ENCODE measurements at places on chromosomes 16 and 17.

DNA sequence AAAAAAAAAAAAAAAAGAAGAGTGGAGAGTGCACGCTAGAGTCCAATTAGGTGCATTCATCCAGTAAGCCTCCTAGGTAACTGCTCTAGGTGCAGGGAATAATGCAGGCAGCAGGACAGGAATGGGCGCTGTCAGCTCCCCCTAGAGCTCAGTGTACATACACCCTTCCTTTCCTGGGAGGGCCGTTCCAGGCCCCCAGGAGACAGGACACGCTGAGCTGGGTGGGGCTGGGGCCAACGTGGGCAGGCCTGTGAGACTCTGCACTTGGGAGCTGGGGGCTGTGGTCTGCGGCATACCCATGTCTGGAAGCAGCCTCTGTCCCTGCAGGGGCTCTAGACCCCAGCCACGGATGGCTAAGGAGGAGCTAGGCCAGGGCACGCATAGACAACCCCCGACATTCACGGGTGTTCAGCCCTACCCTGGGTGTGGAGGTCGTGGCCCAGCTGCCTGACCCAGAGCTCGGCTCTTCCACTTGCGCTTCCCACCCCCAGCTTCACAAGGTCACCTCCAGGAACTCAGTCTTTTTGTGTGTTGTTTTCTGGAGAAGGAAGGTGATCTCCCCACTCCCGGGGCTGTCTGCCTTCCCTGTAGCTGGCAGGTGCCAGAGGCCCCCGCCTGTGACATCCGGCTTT, 1.0 kb upstream of the ANTKMT start:
- no peak for DNase-seq

GRCh38 chr17:2140683-2141082, 85.8 kb downstream of the HIC1 start:
- no peak for DNase-seq

- no peak for DNase-seq
These were observed 4.3 kb downstream of the TMC6 start for GRCh38 chr17:78124081-78124835.

- DNase-seq = no peak
These were observed 97.4 kb upstream of the ZFHX3 start for GRCh38 chr16:73145166-73145880.

- no peak for DNase-seq
These were observed 488.9 kb downstream of the CDH13 start for GRCh38 chr16:83115491-83116232.

- no peak for DNase-seq
These were observed 23.4 kb downstream of the SMIM36 start for GRCh38 chr17:55487695-55488432.

GRCh38 chr16:49876716-49877129, 20.8 kb upstream of the ZNF423 start:
- no peak for DNase-seq

- no peak for DNase-seq
These were observed 13.3 kb upstream of the ACSF3 start for GRCh38 chr16:89080196-89080853.

DNA sequence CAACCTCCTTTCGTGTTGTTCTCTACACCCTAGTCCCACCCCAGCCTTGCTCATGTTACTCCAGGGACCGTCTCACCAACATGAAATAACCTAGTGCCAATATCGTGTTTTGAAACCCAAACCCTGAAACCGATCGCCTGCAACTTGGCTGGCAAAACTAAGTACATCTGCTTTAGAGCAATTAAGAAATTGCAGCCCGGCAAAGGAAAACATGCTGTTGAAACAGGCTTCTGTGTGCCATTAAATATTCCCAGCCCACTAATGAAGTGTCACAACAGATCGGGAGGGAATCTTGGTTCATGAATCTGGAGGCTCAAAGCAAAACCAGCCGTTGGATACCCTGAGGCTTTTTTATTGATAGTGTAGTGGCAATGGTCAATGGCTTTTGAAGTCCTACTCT, 48.3 kb upstream of the GPR139 start:
- DNase-seq = no peak

DNA sequence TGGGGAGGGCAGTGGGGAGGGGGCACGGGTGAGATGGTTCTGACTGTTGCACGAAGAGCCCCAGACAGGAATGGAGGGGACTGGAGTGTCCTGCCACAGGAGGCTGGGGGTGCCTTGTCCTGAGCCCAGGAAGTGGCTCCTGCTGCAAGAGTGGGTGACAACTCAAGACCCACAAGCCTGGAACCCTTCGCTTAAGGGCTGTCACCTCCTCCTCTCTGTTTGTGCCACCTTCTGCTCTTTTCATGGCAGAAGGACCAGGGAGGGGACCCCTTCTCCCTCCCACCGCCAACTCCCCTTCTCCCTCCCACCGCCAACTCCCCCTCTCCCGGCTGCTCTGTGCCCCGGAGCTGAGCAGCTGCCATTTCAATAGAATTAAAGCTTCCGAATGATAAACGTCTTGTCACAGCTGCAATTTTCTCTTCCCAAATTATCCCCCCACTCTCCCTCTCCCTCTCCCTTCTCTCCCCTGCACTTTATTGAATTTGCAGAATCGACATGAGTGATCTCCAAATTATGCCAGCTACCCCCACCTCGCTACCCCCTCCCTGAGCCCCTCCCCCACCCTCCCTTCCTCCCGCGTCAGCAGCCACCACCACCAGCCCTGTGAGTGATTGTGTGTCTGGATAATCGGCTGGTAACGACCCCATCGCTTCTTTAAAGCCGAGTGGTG, 13.7 kb downstream of the GJD3 start:
- DNase-seq = no peak

DNA sequence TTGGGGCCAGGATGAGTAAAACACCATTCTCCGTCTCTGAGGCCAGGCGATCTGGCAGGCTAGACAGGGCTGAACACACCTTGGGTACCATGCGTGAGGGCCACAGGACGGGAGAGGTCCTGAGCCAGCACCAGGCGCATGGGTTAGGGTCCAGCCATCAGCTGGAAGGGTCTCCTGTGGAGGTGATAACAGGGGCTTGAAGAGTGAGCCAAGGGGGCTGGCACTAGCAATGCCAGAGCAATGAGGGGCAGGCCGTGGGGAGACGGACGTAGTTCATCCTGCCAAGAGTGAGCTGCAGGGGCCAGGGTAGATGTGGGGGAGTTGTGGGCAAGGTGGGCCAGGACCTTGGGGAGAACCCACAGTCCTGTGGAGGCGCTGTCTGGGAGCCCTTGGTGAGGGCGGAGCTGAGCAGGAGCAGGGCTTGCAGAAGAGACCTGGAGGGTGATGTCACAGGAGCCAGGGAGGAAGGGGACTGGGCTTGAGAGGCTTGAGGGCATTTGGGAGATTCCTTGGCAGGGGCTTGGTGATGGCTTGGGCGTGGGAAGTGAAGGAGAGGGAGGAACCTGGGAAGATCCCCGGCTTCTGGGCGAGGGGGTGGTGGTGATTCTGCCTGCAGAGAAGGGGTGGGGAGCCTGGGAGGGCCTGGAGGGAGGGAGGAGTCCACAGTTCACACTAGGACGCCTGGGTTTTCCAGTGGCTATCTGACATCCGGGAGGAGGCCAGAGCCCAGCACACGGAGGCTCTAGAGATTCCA, 6.3 kb upstream of the NPTX1 start:
- no peak for DNase-seq

DNA sequence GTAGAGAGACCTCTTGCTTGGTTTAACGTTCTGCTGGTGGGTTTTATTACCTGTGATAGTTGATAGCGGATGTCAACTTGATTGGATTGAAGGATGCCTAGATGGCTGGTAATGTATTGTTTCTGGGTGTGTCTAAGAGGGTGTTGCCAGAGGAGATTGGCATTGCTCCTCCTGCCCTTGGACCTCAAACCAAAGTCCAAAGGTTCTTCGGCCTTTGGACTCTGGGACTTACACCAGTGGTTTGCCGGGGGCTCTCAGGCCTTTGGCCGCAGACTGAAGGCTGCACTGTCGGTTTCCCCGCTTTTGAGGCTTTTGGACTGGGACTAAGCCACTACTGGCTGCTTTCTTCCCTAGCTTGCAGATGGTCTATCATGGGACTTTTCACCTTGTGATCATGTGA, 17.5 kb upstream of the TNRC6C start:
- DNase-seq = no peak

GRCh38 chr17:74865504-74866197, 6.0 kb upstream of the GRIN2C start:
- DNase-seq = no peak

DNA sequence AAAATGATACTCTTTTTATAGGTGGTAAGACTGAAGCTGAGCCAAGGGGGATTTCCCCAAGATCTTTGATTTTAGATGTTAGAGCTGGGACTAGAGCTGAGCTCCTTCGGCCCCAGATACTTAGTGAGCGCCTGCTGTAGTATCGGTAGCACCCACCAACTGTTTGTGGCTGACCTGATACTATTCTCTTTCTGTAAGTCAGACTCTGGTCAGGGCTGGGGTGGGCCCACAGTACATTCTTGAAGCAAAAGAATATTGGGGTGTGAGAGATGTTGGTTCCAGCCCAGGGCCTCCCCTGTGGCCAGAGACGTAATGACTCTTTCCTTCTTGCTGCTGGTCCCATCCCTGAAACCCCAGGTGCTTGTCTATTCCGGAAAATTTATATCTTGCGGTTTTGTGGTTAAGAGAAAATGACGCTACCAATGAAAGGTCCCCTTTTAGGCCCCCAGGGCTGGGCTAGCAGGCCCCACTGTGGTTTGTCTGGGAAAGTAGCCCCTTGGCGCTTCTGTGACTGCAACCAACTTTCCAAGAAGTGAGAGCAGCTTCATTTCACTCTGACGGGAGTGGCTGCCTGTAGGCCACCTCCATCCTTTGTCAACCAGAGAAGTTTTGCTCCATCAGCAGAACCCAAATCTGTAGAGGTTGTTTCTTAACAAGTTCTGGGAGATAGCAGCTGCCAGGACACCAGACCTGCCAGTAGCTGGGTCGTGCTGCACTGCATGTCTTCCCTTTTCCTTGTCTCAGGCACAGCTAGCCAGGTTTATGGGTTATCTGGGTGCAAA, 86.4 kb upstream of the LGALS9 start:
- peak; percentile 72 for DNase-seq

GRCh38 chr16:25823891-25824290, 132.1 kb downstream of the HS3ST4 start:
- DNase-seq = no peak

Measured in activated T-cell treated with anti-CD3 and anti-CD28 coated beads for 24 hours (primary cell).